ENCODE measurements at places on chromosomes 2 and 18.

- DNase-seq, result no peak
These were observed 152.4 kb upstream of the SERPINE2 start for GRCh38 chr2:224191465-224191864.

GRCh38 chr2:206915121-206915520 lies 24.2 kb upstream of the CPO start:
- no peak for DNase-seq

DNA sequence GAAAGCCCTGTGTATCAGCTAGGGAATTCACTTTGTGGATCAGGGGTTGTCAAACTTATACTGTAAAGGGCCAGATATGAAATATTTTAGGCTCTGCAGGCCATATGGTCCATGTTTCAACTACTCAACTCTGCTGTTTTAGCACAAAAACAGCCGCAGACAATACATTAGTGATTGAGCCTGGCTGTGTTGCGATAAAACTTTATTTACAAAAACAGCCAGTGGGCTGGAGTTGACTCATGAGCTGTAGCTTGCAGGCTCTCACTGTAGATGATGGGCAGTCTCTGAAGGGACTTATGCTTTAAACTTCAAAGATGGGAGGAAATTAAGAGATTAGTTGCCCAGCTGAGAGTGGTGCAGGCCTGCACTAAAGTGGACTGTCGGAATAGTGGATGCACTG lies 33.1 kb downstream of the WDR7 start:
- DNase-seq, result no peak

DNA sequence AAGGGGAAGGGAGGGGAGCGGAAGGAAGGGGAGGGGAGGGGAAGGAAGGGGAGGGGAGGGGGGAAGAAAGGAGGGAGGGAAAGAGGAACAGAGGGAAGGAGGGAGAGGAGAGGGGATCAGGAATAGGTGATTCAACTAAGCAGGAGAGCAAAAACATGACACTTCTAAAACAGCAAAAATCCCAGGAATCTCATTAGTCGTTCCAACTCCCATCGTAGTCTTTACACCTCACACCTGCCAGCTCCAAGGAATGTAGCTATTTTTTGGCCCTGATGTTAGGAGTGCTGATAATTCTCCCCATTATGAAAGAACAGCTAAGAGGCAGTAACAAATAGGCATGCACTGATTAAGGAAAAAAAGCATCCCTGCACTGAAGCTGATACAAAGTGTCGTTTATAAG lies 709.9 kb upstream of the PKDCC start:
- no peak for DNase-seq

DNA sequence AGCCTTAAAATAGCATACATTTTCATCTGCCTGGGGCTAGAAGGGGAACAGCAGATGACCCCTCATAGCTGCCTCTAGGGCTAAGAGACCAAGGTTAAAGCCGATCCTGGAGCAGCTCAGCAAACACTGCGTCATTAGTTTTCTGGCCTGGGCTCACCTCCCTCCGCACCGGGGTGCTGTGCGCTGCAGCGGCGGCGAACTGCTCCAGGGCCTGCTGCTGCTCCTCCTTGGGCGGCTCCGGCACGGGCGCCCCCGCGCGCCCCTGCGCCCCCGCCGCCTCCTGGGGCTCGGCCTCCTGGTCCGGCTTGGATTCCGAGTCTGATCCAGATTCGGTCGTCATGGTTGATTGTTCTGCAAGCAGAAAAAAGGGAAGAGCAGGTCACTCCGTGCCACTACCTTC lies 55.0 kb downstream of the EPB41L3 start:
- no peak for DNase-seq

DNA sequence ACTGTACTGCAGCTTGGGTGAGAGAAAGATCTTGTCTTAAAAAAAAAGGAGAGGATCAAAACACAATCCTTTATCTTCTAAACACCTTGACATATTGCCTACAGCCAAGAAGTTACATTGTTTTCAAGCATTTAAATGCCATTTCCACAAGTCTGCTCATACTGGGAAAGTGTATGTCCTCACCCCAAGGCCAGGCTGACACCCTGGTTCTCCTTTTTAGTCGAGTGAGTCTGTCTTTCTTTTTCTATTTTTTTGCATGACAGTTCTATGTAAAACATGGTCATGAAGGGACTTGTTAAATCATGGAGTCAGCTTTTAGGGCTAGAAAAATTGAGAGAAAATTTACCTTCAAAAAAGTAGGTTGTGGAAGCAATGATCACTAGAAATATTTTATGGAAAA lies 233.3 kb downstream of the FAM210A start:
- DNase-seq, result no peak

- DNase-seq, result no peak
These were observed 1022.4 kb downstream of the TMEM182 start for GRCh38 chr2:103784261-103784660.

GRCh38 chr2:164620873-164621763 lies at the start of gene GRB14:
GRB14 (minus strand) TSS chr2:164621482; CDS start chr2:164621309, 173 bp downstream.
- DNase-seq, result peak; percentile 77

- no peak for DNase-seq
These were observed 27.0 kb downstream of the IMPA2 start for GRCh38 chr18:12008181-12008767.

GRCh38 chr2:229300790-229301189 lies 29.7 kb upstream of the PID1 start:
- DNase-seq, result no peak

GRCh38 chr2:121101093-121101715 lies 183.8 kb downstream of the TFCP2L1 start:
- DNase-seq, result no peak

- DNase-seq, result no peak
These were observed 54.3 kb downstream of the NOL10 start for GRCh38 chr2:10635430-10635829.

GRCh38 chr18:67771271-67771670 lies 254.8 kb upstream of the DSEL start:
- no peak for DNase-seq

DNA sequence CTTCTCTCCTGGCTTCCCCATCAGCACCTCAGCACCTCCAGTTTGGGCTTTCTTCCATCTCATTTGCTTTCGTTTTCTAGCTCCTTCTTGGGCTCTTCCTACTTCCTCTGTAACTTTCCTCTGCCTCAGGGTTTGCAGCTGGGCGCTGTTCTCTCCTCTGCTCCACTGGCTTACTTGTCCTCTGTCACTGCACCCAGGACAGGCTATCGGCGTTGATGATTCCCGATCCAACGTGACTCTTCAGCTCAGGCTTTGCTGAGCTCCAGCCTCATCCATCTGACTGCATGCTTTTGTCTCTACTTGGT lies 362.4 kb downstream of the CYRIA start:
- no peak for DNase-seq

- DNase-seq, result no peak
These were observed 379.1 kb upstream of the ATP5MC3 start for GRCh38 chr2:175560521-175561169.

- no peak for DNase-seq
These were observed 3.1 kb downstream of the RPRD1A start for GRCh38 chr18:36064027-36064808.

DNA sequence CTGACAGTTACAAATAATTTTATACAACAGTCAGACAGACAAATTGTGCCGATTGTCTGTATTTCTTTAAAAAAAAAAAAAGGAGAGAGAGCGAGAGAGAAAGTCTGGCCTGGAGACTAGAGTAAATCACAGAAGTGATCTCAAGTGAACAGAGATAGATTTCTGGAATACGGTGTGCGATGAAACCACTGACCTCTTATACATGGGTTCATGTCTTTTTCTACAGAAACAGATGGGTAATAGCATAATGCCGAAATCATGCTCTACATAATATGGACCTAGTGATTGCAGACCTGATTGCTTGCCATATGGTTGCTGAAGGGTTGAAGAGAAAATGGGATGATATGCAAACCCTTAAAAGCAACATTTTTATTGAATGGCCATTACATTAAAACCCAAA lies 403.3 kb upstream of the FANCL start:
- DNase-seq, result no peak

DNA sequence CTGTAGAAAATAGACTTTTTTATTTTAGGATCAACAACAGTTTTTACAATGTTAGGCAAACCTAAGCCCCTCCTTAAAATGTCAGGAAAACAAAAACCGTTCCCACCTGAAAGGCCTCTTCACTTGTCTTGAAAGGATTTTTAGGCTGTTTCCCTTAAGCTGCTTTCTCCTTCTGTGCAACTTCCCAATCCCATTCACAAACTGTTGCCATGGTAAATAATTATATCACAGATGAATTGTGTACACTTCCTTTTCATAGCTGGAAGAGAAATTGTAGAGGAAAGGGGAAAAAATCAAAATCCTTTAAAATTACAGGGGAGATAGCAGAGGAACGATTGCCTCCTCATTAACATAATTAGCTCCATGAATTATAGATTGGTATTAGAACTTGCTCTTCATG lies 1488.0 kb upstream of the CELF4 start:
- DNase-seq, result peak; percentile 84

GRCh38 chr2:241110089-241110606 lies 8.1 kb upstream of the MTERF4 start:
- no peak for DNase-seq

DNA sequence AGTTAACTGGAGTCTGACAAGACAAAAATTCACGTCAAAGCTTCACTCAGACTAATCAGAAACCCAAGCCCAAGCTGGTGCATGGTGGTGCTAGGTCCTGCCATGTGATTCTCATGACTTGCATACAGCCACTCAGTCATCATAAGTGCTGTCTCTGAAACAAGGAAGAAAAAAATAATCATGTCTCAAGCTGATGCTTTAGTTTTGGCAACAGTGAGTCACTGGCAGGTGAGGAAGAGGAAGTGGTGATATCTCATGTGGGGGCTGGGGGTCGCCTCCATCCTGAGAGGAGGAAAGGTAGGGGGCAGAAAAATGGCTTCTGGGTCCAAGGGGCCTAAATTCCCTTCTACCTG lies 136.3 kb downstream of the TMEM163 start:
- no peak for DNase-seq

GRCh38 chr18:37421341-37422077 lies 144.1 kb downstream of the CELF4 start:
- no peak for DNase-seq

DNA sequence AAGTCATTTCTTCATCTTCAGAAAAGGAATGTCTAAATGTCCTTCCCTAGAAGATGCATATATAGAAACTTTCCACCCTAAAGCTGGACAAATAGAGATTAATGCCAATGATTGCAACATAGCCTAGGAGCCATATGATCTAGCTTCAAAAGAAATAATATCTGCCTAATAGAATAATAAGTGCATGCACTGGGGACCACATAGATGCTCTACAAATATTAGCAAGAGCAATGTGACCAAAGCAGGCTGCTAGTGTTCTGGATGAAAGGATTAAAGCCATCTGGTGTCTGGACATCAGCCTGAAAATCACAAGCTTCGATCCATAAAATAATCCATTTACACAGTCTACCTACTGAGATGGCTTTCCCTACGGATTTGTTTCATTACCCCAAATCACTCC lies 280.1 kb upstream of the KLHL14 start:
- DNase-seq, result no peak

- DNase-seq, result no peak
These were observed 57.8 kb downstream of the PARD6G start for GRCh38 chr18:80189531-80189865.

DNA sequence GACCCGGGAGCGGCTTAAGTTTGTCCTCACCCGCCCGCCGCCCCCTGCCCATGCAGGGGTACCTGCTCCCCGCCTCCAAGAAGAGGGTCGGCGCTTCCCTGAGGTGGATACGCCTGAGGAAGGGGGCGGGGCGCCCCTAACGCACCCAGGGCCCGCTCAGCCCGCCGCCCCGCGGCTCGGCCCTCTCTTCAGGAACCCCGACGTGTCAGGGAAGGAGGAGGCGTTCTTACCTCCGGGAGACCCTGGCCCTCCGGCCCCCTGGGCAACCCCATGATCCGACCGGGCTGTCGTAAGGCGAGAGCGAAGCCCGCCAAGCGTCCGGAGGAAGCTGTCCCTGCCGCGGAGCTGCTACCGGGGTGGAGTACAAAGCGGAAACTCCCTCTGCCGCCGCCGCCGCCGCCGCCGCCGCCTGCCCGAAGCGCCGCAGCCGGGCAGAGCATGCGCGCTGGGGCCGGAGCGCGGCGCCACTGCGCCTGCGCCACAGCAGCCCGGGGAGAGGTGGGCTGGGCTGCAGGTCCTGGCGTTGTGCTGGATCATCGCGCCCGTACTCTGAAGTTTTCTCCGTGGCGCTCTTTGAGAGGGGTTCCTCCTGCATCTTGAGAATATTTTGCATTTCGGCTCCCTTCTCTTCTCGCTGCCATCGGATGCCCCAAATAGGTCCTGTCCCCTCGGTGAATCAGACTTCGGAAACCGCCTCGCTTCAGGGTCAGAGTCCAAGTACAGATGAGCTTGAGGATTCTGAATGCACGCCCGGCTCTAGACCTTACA lies at the start of gene CCDC93:
Gene CCDC93, minus strand, starts transcription at position 347 of the 768 bp plus-strand sequence. Its CDS starts 75 bp downstream, at position 272.
- peak; percentile 68 for DNase-seq

DNA sequence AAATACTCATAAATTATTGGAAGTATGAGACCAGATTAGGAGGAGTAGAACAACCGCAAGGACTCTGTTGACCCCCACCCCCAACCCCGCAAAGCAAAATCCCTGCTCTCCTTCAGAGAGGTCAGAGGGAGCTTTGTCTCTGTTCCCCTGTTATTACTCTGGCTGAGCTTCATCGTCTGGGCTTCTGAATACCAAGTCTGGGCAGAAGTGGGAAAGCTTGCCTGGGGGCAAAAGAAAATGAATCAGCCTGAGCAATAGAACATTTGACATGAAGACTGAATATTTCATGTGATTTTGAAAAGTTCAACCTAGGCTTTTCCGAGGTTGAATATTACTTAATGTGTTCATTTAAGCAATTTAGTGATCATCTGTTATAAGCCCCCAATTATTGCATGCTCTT lies 114.6 kb upstream of the ARHGAP28 start:
- DNase-seq, result no peak

DNA sequence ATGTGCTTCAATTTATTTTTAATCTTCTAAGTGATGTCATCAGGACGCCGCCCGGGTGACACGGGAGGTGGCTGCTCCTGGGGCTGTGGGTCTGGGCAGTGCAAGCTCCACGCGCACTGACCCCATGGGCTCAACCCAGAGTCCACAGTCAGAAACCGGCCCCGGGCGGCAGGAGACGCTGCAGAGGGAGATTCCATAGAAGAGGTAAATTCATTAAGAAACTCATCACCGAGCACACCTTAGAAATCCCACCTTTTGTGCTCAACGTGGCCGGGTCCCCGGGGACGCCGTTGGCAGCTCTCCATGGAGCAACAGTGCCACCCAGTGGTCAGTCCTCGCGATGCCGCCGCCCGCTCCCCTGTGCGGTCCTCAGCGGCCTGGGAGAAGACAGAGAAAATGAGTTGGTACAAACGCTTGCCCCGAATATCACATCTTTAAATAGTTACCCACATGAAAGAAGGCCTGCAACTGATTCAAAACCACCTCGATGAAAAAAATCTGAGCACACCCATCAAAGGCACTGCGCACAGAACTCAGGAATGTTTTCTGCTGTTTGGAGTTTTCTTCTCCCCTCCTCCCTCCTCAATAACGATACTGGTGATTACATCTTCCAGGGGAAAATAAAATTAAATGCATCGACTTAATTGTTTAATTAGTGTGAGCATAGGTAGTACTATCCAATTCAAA lies 92.6 kb downstream of the CMPK2 start:
- peak; percentile 66 for DNase-seq

- no peak for DNase-seq
These were observed 86.6 kb downstream of the SOWAHC start for GRCh38 chr2:109700680-109701274.

All from COR-L47 (cell line).